ENCODE measurements at places on chromosomes 2 and 18.
A peak's percentile ranks its signal among the peaks of the same experiment; 100 is the strongest.

GRCh38 chr2:63051795-63052333, 1.2 kb downstream of the OTX1 start:
- no peak for DNase-seq

GRCh38 chr2:239441261-239442078, 40.6 kb upstream of the HDAC4 start:
- peak; percentile 10 for DNase-seq

DNA sequence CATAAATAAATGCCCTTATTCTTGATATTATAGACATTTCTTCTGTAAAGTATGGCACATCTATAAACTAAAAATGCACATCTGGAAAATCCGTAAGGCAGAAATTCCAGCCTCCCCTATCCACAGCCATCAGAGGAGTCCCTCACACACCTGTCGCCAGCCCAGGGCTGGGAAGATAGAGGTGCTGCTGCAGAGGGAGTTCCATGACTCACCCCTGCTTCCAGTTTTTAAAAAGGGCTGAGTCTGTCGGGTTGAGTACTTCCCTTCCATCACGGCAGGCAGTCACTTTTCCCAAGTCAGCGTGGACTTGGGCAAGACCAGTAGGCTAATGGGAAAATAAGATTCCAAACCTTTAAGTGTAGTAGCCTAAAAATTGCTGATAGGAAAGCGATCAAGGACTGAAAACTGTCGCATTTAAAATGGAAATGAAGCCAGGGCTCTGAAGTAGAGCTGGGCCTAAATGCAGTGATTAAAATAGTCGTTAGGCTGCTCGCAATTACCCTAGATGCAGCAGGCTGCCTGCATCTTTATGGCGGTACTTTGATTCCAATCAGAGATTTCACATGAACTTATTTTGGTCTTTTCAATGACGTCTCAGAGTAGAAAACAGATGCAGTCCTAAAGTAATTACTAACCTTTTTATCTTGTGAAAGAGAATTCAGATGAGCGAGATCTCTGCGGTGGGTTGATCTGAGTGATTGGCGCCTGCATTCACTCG, 280.5 kb downstream of the AGAP1 start:
- DNase-seq, result no peak

- DNase-seq, result no peak
These were observed 89.8 kb upstream of the TGIF1 start for GRCh38 chr18:3360211-3360610.

DNA sequence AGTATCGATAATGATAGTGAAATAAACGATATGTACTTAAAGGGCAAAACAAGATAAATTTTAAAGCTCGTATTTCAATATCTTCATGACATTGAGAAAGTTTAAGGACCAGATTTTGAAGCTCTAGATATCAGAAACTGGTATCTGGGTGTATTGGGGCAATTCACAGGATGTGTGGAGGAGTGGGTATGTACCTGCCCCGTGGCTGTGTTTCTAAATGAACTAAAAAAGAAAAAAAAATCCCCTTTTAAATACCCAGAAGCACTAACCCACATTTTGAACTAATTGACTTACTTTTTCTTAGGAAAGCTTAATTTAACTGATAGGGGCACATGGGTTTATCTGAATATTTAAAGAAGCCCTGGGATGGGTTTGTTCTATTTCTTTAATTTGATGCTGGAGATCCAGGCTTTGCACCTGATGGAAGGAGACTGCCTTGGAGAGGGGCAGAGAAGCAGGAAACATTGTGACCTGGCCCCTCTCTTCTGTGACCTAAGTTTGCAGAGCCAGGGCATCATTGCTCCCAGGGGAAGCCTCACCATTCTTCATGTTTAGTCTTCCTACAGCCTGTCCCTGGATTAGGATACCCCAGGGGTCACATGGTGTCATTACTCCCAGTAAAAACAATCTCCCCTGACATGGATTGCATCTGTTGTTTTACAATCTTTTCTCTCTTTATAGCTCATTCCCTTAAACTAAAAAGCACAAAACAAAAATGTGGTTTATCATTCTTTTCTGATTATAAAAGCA, 7.6 kb upstream of the KCTD1 start:
- no peak for DNase-seq

DNA sequence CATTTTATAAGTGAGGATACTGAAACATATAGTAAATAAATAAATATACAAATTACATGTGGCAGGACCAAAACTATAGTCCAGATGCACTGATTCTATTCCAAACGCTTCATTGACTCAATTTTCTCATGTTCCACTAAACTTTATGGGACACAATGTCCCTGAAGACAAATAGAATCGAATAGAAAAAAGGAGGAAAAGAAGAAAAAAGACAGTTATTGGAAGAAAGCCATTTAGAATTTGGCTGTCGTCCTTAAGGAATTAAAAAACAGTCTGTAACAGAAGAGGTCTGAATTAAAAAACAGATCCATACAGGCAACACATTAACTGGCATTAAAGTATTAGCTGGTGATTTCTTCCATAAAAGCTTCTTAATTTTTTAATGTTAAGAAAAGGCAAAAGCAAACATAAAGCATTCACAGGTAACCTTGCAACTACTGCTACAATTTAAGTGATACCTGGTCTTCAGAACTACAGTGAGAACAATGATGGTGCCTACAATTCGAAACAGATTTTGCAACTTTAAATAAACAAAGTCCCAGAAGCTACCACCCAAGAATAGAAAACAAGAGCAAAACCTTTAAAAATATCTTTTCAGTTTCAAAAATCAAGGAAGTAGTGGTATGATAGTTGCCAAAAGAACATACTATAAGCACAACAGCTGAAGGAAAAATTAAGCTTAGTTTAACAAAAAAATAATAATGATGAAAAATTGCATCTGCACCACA, 17.4 kb upstream of the CHAC2 start:
- no peak for DNase-seq

DNA sequence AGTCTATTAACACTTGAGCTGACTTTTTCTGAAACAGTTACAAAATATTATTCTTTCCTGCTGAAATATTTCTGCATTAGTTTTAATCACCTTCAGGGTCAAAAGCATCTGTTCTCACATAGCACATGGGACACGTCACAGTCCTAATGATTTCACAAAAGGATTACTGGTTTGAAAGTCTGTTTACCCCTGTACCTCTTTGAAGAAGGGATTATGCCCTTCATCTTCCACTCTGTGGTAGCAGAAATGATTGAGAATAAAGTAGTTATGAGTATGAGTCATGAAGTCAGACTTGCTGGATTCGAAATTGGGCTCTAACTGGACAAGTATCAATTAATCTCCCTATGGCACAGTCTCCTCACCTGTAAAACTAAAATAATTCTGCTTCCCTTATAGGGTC, 121.2 kb downstream of the SATB2 start:
- DNase-seq, result no peak

- peak; percentile 57 for DNase-seq
These were observed 300.9 kb downstream of the PHLPP1 start for GRCh38 chr18:63016270-63016669.

DNA sequence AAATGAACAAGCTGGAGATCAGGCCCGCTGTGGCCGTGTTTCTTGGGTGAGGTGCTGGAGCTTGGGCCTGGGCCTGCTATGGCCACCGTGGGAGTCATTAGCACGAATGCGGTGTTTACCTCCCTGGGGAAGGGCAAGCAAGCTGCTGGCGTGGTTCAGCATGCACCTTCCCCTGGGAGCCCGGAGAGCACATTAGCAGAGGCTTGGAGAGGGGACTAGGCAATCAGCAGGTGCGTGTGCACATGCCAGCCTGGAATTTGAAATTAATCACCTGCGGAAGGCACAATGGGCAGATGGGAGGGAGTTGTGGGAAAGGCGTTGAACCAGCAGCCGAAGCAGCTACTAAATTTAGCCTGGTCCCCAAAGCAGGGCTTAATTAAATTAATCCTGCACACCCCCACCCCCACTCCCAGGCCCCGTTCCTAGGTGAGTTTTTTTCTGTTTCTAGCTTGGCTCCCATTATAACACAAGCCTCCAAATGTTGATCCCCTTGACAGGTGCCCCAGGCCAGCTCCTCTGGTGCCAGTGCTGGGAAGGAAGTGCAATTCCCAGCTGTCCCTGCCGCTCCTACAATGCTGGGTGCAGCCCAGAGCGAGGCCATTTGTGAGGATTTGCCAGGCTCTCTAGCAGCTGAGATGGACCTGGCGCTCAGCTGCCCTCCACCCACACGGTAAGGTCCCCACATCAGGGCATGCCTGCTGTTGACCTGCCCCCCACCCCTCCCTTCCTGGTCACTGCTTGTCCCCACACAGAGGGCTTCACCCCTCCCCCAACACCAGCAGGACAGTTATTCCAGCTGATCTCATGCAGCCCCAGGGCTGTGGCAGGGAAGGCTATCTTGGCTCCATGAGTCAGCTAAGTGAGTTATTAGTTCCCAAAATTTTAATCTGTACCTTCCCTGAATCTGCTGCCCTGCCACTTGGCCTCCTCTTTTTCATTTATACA, 115.0 kb downstream of the ZBTB7C start:
- no peak for DNase-seq

DNA sequence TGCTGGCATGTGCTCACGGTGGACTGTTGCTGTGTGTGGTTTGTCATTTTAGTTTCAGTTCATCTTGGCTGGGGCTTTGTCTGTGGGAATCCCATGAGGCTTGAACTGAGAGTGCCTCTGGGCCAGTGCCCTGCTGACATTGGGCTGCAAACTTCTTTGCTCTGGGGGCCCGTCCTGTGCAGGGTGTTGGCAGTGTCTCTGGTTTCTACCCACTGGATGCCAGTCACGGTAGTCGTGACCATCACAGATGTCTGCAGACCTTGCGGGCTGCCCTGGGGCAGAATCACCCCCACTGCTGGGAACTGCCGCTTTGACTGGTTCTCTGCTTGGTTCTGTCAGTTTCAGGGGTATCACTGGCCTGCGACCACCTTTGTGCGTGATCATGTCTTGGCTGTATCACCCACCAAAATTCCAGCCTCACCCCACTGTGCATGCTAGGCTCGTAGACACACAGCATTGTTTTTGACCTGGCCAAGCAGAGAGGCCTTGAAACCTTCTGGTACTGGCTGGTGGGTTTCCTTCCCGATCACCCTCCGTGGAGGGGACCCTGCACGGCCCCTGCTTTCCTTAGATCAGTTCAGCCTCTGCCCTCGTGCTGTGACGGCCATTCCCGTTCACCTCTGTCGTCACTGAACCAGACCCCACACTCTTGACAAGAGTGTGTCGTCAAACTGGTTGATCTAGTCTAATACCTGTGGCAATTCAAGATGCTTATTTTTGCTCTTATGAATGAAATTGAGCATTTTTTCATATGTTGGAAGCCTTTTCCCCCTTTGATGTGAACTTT, 57.6 kb downstream of the KCNG2 start:
- DNase-seq, result no peak

DNA sequence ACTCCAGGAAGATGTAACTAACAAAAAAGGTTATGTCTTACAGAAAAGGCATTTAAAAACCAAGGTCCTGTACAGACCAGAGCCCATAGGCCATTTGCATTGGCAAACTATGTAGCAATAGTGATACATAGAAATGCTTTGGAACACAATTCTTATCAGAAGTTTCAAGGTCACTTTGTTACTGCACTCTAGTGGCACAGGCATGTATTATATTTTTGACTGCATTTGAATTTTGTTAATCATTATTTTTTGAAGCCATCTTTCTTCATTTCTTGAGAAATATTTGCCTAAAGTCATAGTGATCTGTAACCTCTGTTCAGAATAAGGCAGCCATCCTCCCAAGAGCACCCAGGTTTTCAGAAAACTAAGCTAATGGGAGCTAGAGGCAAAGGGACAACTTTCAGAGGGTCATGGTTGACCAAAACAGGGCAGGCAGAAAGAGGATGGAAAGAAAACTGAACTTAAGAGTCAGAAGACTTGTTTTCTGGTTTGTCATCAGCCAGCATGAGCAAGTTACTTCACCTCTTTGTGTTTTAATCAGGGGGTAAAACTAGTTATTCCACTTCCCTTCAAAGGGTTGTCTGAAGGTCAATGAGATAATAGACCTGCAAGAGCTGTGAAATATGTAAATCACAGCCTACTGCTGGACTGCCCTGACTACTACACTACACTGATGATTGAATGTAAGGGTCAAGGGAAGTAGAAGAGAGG, 41.5 kb downstream of the SLC38A11 start:
- DNase-seq, result no peak

DNA sequence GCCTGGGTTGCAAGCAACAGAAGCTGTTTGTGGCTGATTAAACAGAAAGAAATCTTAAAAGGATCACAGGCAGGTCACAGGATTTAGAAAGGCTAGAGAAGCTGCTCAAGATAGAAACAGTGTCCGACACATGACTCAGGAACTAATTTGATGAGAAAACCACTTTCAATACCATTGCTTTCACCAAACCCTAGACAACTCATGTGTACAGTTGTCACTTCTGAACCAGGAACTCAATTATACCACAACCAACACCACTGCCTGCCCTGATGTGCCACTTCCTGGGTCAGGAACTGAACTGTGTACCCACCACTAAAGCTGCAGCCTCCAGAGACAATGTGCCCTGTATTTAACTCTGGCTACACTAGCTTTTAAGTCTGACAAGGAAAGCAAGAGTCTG, 56.0 kb downstream of the TMEM247 start:
- DNase-seq, result peak; percentile 29

DNA sequence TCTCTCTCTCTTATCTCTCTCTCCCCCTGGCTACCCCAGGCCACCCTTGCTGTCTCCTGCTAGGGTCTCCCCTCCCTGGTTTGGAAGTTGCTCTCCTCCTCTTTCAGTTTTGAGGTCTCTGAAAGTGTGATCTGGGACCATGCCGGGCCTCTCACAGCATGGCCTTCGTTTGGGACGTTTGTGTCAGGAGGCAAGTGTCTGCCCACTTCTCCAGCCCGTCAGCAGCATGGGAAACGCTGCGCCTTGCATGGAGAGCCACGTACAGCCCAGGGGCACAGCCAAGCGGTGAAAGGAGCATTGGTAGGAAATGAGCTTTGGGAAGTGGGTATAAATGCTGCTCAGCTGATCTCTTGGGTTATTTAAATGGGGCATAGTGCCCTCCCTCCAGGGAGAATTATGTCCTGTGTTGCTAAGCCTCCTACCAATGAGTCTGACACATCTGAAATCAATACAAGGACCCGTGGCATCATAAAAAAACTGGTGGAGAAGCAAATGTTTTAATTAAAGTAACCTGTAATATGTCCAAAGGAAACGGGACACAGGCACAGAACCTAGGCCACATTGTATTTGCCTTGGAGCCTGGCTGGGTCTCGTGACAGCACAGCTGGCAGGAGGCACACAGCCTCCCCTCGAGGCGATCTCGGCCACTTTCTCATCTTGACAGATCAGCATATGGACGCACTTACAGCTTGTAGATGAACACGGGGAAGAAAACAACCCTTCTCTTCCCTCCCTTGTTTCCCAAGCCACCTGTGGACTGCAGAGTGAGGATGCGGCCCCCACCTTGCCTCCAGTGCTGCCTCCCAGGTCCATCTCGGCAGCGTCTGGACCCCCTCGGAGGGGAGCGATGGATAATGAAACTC, 72.7 kb downstream of the SH3RF3 start:
- no peak for DNase-seq

GRCh38 chr18:79750980-79751571, 46.7 kb upstream of the KCNG2 start:
- DNase-seq, result no peak

- no peak for DNase-seq
These were observed 15.0 kb upstream of the TANC1 start for GRCh38 chr2:158953454-158953853.

GRCh38 chr18:37871561-37871960, 306.0 kb upstream of the CELF4 start:
- DNase-seq, result no peak

GRCh38 chr2:46692316-46692715, 213.0 kb downstream of the TMEM247 start:
- DNase-seq, result no peak

GRCh38 chr2:88667219-88667618, 24.3 kb upstream of the RPIA start:
- no peak for DNase-seq
